ENCODE measurements at places on chromosomes 1 and 21. TPM values are rescaled to one million over a fixed set of nuclear protein-coding genes. Genes with fewer than 3 reads are reported as not detected.

PCSK9 gene
- total RNA-seq: not detected

IGSF9 gene
- not detected for total RNA-seq

CNKSR1 gene
- 2.3 TPM for total RNA-seq

F13B gene
- total RNA-seq: not detected

PEAR1 gene
- 0.41 TPM for total RNA-seq

DNA sequence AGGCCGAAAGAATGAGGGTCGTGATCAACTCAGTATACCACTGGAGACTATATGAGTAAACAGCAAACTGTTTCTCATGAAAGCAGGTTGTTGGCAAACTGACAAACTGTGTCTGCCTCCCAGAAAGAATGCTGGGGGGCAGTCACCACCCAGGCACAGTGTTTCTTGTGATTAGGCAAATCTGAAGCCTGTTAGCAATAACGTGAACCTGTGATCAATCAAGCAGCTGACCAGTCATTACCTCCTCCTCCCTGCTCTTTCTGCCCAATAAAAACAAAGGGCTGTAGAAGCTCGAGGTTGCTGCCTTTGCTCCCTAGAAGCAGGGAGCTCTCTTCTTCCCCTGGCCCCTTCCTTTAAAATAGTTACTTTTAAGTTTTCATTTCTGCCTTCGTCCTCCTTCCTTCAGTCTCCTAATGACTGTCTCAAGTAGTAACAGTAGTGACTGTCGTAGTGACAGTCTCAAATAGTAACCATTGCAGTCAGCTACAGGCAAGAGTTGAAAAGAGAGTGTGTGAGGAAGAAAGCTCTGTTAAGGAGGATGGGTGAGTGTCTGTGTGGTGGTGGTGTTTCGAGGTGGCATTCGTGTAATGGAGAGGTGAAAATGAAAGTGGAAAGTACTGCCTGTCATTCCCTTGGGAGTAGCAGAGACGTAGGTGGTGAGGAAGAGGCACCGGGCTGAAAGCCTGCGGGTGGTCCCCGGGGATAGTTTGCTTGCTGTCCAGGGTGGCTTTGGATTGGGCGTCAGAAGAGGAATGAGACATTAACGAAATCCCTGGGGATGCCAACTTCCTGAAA lies 14.5 kb downstream of the HHAT start:
- no peak for DNase-seq

- DNase-seq: no peak
These were observed 276.9 kb downstream of the TM2D1 start for GRCh38 chr1:61447968-61448430.

GRCh38 chr21:45542667-45543370 lies 579 bp upstream of the SLC19A1 start:
- no peak for DNase-seq

GRCh38 chr21:27078915-27079314 lies 112.0 kb upstream of the ADAMTS5 start:
- no peak for DNase-seq

GRCh38 chr1:235079443-235080296 lies 49.0 kb downstream of the TOMM20 start:
- no peak for DNase-seq

DNA sequence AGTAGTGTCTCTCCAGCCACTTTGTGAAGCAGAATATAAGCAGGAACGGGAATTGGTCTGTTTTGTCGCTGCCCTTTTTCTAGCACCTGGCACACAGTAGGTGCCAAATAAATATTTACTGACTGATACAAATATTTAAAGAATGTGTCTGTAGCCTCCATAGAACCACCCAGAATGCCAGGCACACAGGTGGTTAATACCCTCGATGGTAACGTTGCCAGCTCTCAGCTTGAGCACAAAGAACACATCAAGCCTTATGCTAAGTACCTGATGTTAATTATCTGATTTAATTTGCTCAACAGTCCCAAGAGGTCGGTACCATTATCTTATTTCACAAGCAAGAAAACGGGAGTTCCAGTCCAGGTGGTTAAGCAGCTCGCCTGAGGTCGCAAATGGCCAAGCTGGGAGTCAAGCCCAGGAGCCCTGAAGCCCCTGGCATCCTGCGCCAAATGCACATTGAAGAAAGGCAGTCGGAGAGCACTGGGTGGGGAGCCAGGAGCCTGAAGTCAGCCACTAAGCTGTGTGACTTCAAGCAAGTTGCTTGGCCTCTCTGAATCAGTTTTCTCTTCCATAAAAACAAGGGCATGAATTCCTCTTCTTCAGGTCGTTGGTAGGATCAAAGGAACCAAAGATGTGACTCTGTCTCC lies 26.4 kb downstream of the HSPG2 start:
- no peak for DNase-seq

DNA sequence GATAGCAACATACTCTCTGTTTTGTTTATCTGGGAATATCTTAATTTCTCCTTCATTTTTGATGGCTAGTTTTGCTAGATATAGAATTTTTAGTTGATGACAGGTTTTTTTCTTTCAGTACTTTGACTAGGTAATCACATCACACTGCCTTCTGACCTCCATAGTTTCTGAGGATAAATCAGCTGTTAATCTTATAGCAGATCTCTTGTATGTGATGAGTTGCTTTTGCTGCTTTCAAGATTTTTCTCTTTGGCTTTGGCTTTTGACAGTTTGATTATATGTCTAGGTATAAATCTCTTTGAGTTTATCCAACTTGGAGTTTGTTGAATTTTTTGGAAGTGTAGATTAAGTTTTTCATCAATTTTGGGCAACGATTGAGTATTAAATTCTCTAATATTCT lies 142.6 kb downstream of the ZNF644 start:
- no peak for DNase-seq

DNA sequence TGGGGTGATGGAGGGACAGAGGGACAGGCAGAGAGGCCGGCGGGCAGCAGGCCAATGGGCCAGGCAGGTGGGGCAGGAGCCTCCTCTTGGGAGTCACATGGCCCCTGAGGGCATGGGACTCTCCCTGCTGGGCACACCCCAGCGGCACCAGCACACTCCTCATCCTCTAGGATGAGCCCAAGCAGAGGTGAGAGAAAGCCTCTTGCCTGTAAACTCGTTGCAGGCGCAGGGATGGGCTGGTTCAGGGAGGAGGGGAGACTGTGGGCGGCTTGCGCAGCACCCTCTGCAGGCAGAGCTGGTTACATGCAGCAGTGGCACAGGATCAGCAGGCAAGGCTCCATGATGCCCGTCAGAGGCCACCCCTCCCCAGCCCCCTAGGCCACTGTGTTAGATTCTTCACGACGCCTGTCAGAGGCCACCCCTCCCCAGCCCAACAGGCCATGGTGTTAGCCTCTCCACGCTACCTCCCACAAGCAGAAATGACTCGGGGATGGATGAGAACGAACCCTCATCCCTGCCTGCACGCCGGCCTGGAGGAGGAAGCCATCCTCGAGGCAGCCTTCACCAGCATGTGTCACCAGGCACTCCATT lies 209.7 kb upstream of the VAMP3 start:
- DNase-seq: no peak

DNA sequence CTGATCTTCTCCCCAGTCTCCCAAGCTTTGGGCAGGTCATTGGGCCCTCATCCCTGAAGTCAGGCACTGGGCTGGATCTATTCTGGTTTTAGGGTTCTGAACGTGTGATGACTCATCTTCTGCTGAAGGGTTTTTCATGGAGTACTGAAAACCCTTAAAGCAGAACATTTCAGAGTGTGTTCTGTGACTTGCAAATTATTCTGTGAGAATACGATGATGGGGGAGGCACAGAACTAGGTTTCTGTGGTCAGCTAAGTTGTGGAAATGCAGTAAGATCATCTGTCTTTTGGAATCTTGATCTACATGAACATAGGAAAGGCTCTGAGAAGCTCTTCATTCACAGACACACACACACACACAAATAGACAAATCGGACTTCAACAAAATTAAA lies 46.2 kb downstream of the NAV1 start:
- DNase-seq: no peak

GRCh38 chr21:21246007-21246406 lies 247.8 kb downstream of the NCAM2 start:
- DNase-seq: no peak

GRCh38 chr1:202202500-202203168 lies 9.0 kb downstream of the LGR6 start:
- no peak for DNase-seq

- no peak for DNase-seq
These were observed 587.1 kb downstream of the LMO4 start for GRCh38 chr1:87915771-87916170.

DNA sequence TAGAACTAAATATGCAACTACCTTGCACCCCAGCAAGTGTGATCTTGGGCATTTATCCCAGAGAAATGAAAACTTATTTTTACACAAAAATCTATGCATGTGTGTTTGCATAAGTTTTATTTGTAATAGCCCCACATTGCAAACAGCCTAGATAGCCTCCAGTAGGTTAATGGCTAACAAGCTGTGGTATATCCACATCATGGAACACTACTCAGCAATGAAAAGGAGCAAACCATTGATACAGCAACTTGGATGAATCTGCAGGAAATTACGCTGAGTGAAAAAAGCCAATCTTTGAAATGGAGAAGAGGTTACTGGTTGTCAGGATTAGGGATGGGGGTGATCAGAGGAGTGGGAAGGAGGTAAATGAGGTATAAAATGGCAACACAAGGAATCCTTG lies 67.8 kb downstream of the HHAT start:
- no peak for DNase-seq

- no peak for DNase-seq
These were observed 165.8 kb upstream of the LRRC7 start for GRCh38 chr1:69401879-69402278.

Measured in CD4-positive, alpha-beta T cell (primary cell).